ENCODE measurements at places on chromosomes 4 and X.

DNA sequence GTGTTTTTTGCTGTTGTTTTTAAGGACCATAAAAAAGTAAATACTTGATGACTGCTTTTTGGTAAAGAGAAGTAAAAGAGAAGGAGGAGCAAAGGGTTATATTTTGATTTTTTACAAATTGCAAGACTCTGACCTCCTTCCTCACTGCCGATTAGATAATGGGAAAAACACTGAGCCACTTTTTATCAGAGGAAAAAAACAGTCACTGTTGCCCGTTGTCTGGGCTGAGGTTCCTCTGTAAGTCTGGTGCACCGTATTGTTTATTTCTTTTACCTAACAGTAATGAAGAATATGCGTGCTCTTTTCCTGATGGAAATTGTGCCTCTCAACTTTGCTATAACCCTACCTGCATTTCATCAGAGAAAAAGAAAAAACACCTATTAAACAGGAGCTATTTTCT, 178.7 kb upstream of the EMCN start:
- no peak for DNase-seq

- DNase-seq, result no peak
Observed at GRCh38 chrX:39158801-39159657, 357.8 kb downstream of the MID1IP1 start.

GRCh38 chr4:26130173-26130572, 190.6 kb upstream of the RBPJ start:
- DNase-seq, result no peak

DNA sequence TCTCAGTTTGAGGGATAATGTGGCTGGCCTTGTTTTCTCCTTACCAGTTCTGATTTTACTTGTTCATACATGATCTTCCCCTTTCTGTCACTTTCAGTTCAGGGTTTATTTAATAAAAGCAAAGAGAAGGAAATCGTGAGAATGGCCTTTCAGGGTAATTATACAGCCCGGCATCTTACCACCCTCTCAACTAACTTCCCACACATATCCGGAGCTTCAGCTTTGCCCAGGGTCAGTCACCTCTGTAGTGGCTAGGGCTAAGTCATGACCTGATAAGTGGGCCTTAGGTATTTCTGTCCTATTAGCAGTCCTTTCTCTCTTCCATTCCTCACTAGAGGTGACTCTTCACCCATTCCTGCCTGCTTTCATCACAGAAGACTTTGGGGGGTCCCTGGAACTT, 15.8 kb downstream of the TRPC5 start:
- DNase-seq, result no peak

DNA sequence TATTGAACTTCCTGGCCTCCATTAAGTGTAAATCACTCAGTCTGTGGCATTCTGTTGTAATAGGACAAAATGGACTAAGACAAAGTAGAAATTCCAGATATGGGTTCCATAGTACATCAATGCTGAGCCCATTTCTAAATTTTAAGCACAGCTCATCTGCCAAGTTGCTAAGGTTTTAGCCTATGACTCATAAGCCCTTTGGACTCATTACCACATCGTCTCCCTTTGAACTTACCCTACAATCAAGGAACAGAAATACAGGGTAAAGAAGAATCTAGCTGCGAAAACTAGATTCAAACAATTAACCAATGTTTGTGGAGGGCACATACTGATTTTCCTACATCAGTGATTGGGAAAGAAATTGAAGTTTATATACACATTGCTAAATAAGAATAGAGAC, 31.8 kb downstream of the NAA11 start:
- DNase-seq, result no peak

DNA sequence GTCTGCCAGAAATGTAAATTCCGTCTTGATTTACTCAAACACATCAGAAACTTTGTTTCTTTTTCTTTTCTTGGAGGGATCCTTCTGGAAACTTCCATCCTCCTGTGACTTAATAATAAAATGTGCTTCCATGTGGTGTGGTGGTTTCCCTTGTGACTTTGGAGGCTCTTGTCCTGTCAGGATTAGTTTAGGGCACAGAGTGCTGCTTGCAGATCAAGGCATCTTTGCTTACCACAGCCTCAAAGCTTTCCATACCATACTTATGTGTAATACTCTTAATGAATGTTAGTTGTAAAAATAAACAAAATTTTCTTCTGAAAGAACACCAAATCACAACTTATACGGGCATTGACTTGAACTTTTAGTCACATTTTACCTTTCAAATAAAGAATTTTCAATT, 27.4 kb downstream of the GBA3 start:
- DNase-seq, result no peak

GRCh38 chr4:13535708-13536361, 8.5 kb downstream of the NKX3-2 start:
- DNase-seq, result no peak

- DNase-seq, result no peak
Observed at GRCh38 chr4:104868958-104869357, 277.7 kb upstream of the TET2 start.

DNA sequence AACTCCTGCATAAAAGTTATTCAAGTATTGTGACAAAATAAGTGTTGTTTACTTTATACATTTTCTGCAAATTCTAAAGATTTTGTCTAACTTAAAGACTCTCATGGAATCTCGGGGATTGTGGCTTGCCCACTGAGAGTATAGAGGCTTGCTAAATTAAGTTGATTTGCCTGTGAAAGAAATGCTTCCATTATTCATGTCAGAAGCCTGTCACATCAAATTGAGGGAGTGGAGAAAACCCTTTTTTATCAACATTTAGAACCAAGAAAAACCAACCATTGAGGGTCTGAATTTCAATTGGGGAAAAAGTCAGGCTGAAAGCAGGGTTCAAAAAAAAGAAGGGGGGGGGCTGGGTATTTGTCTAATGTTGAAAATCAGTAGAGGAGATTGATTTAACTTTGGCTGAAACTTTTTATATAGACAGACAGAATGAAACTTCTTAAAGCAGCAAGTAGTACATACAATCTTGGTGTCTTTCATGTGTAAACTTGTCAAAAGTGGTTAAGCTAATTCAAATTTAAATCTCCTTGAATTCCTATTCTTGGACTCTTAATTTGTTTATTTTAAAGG, 144.8 kb upstream of the CXorf66 start:
- no peak for DNase-seq
